Cardiac fibroblast (primary cell): ENCODE measurements at places on chromosomes 7 and 10.

- DNase-seq: no peak
These were observed 82.8 kb downstream of the ORC5 start for GRCh38 chr7:104124893-104125477.

- DNase-seq: peak; percentile 24
These were observed 92.8 kb upstream of the MKLN1 start for GRCh38 chr7:131234719-131235488.

DNA sequence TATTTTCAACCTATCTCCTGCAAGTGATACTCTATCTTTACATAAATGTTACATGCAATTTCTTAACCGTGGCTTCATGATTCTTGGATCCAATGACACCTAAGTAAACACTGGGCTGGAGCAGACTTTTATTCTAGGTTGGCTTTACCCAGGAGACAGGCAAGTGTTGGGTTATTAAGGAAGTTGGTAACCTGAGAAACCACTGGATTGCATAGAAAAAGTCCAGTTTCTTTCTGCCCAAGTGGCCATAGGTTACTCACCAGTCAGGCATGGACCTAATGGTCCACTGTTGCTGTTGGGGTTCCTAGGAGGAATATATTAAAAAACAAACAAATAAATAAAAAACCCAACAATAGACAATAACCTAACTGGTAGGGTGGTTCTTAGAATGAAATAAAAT lies 112.8 kb downstream of the SEMA3D start:
- DNase-seq: no peak

- no peak for DNase-seq
These were observed at the start of gene ZNF804B for GRCh38 chr7:88759230-88760135. Gene ZNF804B, plus strand, starts transcription at chr7:88759700. Its CDS starts 277 bp downstream, at chr7:88759977.

DNA sequence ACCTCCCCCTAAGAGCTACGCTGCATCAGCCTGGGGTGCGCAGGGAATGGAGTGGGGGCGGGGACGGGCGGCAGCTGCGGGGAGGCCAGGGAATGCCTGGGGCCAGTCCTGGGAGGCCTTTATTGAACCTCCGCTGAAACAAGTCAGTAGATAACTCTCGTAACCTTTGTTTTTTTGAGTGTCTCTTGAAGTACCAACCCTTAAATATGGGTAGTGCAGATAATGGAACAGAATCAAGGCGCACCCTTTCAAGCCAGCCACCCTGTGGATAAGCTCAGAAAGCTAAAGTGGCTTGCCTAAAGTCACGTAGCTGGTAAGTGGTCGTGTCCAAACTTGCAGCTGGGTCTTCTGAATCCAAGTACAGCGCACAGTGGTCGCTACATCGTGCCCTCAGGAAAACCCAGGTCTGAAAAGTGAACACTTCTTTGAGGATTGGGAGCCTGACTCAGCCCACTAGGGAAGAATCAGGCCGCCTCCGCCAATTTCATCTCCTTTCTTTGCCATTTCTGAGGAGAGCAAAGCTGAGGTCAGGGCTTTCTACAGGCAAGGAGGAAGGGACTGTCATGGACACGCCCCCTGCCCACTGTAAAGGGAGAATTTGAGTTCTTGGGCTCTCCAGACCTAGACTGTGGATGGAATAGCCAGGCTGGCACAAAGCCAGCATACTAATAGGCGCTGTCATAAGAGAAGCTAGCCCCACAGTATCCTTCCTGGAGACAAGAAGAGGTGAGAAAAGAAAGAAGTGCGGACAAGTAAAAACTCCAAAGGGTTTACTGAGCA lies 3.2 kb upstream of the EGR2 start:
- DNase-seq: peak; percentile 26

GRCh38 chr10:12691596-12691995 lies 309.9 kb downstream of the CCDC3 start:
- no peak for DNase-seq

DNA sequence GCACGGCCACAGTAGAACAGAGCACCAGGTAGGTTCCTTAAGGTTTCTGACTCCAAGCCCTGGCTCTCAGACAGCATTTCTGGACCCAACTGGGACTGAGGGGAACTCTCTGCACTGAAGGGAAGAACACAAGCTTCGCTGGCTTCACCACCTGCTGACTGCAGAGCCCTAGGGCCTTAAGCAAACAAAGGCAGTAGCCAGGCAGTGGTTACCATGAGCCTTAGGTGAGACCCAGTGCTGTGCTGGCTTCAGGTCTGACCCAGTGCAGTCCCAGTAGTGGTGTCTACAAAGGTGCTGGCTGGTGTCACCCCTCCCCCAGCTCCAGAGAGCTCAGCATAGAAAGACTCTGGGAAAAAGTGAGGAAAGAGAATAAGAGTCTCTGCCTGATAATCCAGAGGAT lies 59.5 kb downstream of the SIRT1 start:
- DNase-seq: no peak

DNA sequence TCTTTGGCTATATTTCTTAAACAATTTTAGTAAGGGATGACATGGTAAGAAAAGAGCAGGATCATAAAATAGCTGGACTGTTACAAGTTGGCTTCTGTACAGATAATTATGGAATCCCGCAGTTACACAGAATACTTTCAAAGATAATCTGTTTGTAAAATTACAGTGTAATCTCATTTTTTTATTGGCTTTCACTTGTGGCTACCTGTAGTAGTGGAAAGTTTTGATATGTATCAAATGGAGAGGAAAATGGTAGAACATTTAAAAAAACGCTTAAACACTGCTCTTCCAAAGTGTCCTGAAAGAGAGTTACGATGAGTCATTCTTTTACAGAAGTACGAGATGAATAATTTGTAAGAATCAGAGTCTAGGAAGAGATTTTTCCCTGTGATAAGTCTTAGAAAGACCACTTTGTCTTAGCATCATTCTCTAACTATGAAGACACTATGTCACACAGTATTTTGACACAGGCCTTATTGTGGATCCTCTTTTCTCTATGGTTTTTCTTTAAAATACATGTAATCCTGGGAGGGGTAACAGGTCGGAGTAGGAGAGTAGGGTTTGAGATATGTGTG lies 215.0 kb upstream of the DKK1 start:
- no peak for DNase-seq

DNA sequence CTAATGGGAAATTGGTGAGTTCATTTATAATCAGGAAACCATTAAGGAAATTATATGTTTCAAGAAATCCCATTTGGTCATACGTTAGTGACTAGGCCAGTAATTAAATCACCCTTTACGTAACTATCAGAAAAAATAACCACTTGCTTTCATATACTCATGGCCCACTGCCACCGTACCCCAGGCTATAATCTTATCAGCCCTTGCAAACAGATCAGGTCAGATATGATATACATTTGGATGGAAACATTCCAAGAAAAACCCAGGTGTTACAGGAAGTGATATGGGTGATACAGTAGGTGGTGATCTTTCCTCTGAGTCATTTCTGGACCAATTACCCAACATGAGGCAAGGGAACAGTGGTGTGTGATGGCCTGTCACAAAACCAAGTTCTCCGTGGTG lies 481.0 kb upstream of the SEMA3A start:
- DNase-seq: no peak

- no peak for DNase-seq
These were observed 22.8 kb upstream of the ARID5B start for GRCh38 chr10:61878740-61879068.

- DNase-seq: no peak
These were observed 168.9 kb upstream of the ASAH2 start for GRCh38 chr10:50420196-50420595.

- DNase-seq: no peak
These were observed 137.2 kb downstream of the INHBA start for GRCh38 chr7:41565655-41566054.

DNA sequence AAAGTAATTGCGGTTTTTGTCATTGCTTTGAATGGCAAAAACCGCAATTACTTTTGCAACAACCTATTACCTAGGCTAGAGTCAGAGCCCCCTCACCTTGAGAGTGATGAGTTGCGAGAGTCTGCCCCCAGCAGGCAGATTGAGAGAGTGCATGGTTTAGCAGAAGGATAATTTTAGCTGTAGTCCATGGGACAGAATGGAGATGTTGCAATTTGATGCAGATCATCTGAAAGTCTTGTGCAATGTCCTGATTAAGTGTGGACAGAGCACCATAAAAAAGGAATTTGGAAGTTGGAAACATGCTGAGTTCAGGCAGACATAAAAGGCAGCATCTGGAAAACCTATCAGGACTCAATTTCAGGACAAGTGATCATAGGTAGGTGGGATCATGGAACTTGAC lies 48.7 kb downstream of the GPR141 start:
- peak; percentile 2 for DNase-seq

- DNase-seq: no peak
These were observed 301.8 kb upstream of the MGMT start for GRCh38 chr10:129165076-129165720.

DNA sequence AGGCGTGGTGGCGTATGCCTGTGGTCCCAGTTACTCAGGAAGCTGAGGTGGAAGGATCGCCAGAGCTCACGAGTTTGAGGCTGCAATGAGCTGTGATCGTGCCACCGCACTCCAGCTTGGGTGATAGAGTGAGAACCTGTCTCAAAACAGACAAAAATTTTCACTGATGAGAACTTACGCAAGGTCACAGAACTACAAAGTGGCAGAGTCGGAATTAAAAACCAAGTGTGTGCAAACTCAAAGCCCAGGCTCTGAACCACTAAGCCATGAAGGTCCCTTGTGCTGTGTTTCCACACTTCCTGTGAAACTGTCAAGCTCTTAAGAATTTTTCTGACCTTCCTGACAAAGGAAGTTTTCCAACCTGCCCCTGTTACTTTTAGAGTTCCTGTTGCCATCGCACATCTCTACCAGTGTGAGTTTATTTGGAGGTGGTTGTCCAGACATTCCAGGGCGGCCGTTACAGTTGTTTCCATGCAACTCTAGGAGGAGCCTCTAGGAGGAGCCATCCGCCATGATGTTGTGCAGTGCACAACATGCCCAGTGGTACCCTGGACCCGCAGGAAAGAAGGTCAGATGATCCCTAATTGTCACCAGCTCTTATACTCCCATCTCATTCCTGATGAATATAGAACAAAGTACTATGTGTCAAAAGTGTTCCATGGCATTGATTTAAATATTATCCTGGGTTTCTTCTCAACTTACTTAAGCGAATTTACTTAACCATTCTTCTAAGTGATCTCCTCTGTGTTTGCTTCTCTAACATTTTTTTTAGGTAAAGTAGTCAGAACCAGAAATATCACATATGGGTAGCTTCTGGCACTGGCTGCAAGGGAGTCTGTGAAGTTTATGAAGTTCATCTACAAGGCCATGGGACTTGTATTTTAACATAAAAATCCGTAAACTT lies 49.0 kb upstream of the LYZL1 start:
- peak; percentile 39 for DNase-seq

DNA sequence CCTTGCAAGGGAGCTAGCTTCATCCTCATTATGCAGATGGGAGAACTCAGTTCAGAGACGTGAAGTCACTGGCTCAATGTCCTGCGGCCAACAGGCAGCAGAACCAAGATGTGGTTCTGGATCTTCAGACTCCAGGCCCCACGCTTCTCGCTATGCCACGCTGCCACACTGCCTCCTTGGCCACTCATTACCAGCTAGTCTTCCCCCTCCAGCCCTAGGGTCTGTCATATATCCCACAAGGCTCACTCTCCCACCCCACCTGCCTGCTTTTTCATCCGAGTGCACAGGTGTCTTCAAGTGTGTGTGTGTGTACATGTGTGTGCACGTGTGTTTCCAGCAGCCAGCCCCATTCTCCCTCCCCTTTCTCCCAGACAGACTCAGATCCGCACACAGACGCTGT lies 53.4 kb downstream of the DENND2A start:
- DNase-seq: no peak

DNA sequence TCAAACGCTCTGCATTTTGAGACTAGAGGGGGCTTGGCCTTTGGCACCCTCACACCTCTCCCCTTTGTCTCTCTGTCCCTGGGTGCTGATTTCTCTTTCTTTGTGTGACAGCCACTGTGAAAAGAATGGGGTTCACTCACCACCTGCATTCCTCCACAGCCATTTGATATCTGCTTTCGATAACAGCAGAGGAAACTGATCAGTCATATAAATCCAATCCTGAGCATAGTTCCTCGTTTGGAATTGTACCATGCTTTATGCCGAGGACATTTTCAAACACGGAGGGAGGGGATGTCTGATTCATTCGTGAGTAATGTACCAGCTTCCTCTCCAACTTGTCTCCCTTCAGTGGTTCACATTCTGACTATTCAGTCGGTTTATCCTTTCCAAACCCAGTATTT lies 15.8 kb downstream of the MET start:
- DNase-seq: peak; percentile 87
